ENCODE measurements at places on chromosomes 6 and 20. TPM values are rescaled to one million over a fixed set of nuclear protein-coding genes. Genes with fewer than 3 reads are reported as not detected.

- no peaks in the 10 kb centered on the region for H3K36me3 ChIP-seq
- no peak overlapping the region for H3K27ac ChIP-seq
- no peaks in the 10 kb centered on the region for H3K27me3 ChIP-seq
- no peak overlapping the region for H3K4me3 ChIP-seq
- H3K4me1 ChIP-seq = no peaks in the 10 kb centered on the region
Measured at GRCh38 chr6:123965894-123966293, 162.2 kb downstream of the NKAIN2 start.

DNA sequence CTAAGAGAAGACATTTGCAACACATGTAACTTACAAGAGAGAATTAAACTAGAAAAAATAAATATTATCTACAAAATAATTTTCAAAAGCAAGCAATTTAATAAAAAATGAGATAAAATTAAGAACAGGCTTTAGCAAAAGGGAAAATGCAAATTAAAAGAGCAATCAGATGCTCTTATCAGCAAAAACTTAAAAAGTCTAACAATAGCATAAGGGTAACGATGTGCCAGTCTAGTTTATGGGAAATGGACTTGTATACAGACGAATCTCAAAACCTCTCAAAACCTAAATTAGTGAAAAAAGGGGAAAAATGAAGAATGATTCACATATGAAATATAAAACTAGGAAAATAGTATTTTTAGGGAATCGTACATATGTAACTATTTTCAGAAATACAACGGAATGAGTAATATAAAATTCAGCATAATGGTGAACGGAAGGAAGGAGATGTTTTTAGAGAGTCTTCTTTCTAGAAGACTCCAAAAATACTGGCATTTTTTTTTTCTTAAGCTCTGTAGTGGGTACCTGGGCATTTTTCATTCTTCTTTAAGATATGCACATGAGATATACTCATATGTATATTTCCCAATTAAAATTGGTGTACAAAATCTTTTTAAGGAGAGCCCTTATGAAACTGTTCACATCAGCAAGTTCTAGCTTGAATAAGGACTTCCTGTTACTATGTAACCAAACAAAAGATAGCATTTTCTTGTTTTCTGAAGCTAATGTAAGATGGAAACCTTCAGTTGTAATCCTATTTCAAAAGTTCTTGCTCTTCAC lies 927 bp upstream of the MANEA start:
- H3K27me3 ChIP-seq = no peaks in the 10 kb centered on the region
- H3K36me3 ChIP-seq = no peaks in the 10 kb centered on the region
- H3K27ac ChIP-seq = peak overlapping the region; percentile 92
- peaks cover 24% of the 10 kb centered on the region for H3K4me1 ChIP-seq

- no peak overlapping the region for H3K27ac ChIP-seq
- H3K4me3 ChIP-seq = no peak overlapping the region
- peaks cover 42% of the 10 kb centered on the region for H3K4me1 ChIP-seq
- H3K27me3 ChIP-seq = no peaks in the 10 kb centered on the region
- DNase-seq = no peak
Measured at GRCh38 chr6:136547871-136548270, 2.4 kb downstream of the MAP7 start.

GRCh38 chr6:102216232-102216631 lies 822.7 kb downstream of the GRIK2 start:
- no peaks in the 10 kb centered on the region for H3K4me1 ChIP-seq
- no peaks in the 10 kb centered on the region for H3K27me3 ChIP-seq
- DNase-seq = no peak
- no peaks in the 10 kb centered on the region for H3K36me3 ChIP-seq

Gene REM1
- total RNA-seq = 0.66 TPM

DNA sequence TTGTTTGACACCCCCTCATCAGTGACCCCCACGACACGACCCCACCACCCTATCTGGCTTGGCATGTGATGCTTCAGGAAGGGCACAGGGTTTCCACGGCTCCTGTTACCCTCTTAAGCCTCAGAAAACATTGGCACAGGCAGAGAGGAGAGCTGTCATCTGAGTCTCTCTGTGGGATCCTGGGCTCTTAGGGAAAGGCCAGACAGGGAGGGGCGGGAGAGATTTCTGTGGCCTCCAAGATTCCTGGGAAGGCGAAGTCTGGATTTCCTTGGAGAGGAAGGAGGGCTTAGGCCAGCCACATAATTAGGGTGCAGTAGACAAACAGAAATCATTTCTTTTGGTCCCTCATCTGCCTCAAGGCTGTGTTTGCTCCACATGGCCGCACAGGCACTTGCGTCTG lies 191.6 kb upstream of the SNX9 start:
- no peaks in the 10 kb centered on the region for H3K27me3 ChIP-seq
- H3K4me3 ChIP-seq = no peak overlapping the region
- H3K36me3 ChIP-seq = no peaks in the 10 kb centered on the region
- no peak overlapping the region for H3K27ac ChIP-seq

- no peak overlapping the region for H3K27ac ChIP-seq
- no peaks in the 10 kb centered on the region for H3K4me1 ChIP-seq
- no peaks in the 10 kb centered on the region for H3K36me3 ChIP-seq
- H3K27me3 ChIP-seq = no peaks in the 10 kb centered on the region
- H3K4me3 ChIP-seq = no peak overlapping the region
Measured at GRCh38 chr6:138607478-138608433, 108.5 kb upstream of the NHSL1 start.
